Stimulated activated CD8-positive, alpha-beta memory T cell treated with anti-CD3 and anti-CD28 coated beads, Interleukin-4, amount 100 ng/mL, for 24 hours (primary cell): ENCODE measurements at places on chromosomes 1 and 21.

- no peak for DNase-seq
Observed at GRCh38 chr1:114745291-114745690, 12.5 kb downstream of the CSDE1 start.

DNA sequence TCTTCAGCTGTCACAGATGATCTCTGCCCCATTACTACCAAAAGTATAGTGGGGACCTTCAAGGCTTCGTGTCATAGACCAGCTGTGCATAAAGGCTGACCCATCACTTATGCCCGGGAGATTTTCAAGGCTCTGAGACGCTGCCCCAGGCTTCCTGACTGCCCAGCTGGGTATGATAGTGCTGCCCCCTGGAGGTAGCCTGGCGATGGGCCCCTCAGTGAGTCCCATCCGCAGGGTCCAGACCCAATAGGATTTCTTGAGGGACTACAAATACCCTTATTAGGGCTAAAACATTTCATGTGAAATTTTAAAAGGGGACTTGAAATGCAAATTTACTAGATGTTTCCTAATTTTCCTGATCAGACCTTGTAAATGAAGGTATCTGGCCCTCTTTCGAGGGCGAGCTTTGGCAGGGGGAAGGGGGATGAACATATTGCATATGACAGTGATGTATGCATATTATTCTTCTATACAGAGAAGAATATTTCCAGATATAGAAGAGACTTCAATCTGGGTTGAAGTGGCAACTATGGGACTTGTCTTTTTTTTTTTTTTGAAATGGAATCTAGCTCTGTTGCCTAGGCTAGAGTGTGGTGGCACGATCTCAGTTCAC lies 11.7 kb upstream of the FCMR start:
- peak; percentile 61 for DNase-seq

GRCh38 chr1:156430303-156430702 lies 61.3 kb downstream of the RHBG start:
- DNase-seq = no peak

DNA sequence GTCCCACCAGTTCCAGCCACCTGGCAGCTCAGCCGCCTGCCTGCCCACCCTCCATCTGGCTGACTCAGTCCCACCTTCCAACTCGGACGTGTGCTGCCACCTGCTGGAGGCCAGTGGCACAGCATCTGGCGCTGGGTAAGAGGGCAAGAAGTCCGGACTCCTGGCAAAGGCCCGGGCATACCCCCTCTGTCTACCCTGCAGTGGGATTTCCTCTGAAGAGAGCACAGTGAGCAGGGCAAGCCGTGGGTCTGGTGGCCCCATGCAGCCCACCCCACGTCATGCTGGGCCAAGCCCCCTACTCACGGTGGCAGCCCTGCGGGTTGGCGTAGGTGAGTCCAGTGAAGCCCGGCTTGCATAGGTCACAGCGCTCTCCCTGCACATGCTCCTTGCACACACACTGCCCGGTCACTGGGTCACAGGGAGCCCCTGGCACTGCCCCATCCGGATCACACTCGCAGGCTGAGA lies 24.5 kb downstream of the LAMB3 start:
- peak; percentile 74 for DNase-seq

DNA sequence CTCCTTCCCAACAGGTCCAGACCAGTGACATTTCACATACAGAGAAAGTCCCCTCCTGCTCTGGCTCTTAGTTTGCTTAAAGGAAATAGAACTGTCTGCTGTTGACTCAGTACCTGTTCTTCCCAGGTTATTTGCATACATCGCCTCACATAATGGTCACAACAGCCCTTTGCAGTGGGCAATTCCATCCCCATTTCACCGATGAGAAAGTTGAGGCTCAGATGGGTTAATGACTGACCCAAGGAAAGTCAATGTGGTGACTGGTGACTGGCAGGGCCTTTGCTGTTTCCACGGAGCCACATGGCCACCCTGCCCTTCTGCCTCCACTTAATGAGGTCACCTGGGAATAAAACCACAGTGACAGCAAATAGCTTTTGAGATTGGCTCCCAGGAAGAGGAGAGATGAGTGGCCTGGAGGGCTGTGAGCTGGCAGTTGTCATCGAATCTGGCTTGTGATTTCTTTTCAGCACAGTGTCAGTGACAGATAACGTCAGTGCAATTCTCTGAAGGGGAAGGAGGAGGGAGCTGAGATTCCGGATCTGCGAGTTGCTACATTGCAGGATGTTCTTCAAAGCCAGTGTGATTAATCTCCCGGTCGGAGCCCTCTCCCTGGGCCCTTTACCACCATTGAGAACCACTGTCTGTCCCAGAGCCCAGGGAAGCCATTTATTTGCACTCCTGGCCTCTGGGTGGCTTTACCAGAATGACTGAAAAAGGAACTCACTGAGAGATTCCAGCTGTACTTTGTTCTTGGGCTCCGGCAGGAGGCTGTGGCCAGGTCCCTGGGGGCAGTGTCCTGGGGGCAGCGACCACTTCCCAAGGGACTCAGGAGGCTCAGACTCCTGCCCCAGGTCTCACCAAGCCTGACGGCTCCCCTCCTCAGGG lies 117.2 kb downstream of the CNIH3 start:
- DNase-seq = no peak

DNA sequence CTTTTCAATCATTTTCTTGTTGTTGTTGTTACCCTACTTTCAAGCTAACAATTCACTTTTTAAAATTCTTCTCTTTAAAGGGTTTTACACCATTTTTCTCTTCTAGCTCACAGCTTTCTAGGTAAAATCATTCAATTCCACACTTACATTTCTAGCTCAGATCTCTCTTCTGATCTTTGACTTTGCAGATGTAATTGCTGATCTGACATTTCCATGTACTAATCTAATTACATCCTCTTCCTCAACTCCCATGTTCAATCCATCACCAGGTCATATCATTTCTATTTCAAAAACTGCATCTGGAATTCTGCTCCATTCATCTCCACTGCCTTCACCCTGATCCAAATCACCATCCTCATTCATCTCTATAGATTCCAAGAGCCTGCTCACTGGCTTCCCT lies 3.0 kb downstream of the BCL10 start:
- DNase-seq = no peak

DNA sequence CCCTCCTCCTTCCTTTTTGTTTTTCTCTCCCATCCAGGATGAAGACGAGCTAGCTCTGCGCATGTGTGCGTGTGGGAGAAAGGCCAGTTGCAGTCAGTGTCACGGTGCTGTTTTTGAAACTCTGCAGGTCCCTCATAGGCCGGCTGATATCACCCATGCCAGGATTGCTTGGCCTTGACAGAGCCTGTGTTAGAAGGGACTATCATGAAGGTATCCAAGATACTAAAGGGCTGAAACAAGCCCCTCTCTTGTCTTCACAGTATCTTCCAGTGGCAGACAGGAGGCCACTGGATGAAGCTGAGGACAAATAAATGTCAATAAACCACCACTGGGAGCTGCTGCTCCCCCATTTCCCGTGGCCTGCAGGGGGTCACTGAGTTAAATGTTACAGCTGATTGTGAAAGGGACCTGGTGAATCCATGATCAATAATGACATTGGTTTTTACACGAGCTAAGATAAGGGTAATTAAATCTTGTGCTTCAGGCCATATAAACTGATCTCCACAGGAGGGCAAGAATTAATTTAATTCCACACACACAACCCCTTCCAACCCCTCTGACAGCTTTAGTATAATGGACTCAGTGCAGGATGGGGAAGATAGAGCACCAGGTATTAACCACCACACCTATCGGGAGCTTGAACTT lies 64.6 kb upstream of the TARBP1 start:
- no peak for DNase-seq

DNA sequence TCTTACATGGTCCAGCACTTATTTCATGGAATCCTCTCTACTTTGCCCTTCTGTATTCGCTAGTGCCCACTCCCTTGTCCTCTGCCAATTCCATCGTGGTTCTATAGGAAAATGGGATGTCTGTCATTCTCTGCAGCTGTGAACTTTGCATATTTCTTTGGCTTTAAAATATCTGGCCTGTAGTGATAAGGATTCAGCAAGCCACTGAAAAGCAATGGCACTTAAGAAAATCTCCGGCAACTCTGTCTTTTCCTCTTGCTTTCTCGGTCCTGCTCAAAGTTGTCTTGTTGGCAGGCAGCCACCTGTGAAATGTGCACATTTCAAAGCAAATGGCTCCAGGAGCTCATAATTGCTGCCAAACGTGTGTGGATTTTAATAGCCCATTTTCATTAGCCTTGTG lies 91.8 kb downstream of the CHD1L start:
- DNase-seq = no peak

- DNase-seq = no peak
Observed at GRCh38 chr1:87224201-87224600, 104.5 kb upstream of the LMO4 start.

DNA sequence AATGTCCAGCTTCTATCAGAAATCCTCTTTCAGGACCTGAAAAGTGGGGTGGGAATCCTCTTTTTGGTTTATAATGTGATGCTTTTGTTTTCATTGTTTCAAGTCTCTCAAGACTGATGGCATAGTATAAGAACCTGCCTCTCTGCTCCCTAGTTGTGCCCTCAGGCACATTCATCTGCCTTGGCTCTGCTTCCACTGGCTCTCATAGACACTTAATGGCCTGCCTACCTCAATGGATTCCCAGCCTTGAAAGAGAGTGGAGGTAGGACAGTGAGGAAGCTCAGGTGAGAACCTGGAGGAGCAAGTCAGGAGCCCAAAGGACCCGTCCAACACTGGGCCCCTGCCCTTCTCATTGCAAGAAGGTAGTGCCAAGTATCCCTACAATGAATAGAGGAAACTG lies 4.8 kb downstream of the TTLL7 start:
- no peak for DNase-seq

DNA sequence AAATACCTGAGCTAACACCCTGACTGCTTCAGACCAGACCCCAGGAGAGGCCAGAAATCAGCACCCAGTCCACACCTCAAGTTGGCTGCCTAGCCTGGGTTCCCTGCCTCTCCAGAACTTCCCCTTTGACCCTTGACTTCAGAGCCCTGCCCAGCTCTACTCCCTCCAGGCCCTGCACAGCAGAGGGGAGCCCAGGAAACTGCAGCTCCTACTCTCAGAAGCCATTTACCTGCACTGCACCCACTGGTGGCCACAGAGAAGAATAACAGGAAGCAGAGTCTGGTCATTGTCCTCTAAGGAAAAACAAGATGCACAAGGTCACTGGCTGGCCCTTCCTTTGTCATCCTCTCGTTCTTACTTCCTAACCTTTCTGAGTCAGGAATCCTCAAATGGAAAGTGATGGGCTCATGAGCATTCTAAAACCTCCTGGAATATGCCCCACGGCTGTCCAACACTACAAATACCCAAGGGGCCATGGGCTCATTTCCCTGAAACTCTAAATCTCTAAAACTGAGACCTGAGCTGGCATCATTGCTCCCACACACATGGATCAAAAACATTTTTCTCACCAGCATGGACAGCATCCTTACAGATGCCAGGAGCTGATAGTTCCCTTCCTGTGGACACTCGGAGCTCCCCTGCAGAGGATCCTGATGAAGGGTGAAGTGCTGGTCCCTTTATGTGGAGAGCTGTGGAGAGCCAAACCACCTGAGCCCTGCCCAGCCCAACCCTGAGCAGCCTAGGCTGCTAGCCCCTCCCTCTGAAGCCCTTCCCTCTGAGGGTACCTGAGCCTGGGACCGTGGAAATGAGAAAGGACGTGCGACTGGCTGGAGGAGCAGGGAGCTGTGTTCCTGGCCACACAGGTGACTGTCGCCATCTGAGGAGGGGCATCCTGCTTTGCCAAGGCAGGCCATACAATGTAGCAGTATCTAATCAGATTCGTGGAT lies at the start of gene ITLN2:
ITLN2 (minus strand) TSS at position 652 of the 947 bp plus-strand sequence; CDS start at position 584, 68 bp downstream.
- DNase-seq = peak; percentile 15

- DNase-seq = no peak
Observed at GRCh38 chr21:19340303-19340702, 936.7 kb upstream of the TMPRSS15 start.

GRCh38 chr1:248840946-248841345 lies 2.9 kb downstream of the ZNF672 start:
- no peak for DNase-seq

- no peak for DNase-seq
Observed at GRCh38 chr1:213393860-213394259, 342.8 kb downstream of the RPS6KC1 start.
